DMS79 (cell line): ENCODE measurements at places on chromosomes 2 and 18.

GRCh38 chr2:152706477-152707021 lies 10.7 kb downstream of the PRPF40A start:
- no peak for DNase-seq

DNA sequence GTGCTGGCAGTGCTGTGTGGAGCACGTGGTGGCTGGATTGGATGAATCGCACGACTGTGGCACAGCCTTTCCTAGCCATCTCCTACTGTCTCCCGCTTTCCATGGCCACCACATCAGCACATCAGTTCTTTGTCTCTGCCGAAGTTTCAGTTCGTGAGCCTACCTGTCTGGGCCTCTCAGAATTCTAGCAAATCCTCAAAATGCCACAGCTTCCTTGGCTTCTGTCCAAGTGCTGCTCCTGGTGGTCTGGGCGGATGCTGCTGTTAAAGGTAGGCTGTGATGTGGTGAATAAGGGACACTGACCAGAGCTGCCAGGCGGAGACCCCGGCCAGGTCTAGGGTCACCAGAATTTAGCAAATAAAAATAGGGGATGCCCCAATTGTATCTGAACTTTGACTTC lies 237.4 kb downstream of the LPIN1 start:
- no peak for DNase-seq

DNA sequence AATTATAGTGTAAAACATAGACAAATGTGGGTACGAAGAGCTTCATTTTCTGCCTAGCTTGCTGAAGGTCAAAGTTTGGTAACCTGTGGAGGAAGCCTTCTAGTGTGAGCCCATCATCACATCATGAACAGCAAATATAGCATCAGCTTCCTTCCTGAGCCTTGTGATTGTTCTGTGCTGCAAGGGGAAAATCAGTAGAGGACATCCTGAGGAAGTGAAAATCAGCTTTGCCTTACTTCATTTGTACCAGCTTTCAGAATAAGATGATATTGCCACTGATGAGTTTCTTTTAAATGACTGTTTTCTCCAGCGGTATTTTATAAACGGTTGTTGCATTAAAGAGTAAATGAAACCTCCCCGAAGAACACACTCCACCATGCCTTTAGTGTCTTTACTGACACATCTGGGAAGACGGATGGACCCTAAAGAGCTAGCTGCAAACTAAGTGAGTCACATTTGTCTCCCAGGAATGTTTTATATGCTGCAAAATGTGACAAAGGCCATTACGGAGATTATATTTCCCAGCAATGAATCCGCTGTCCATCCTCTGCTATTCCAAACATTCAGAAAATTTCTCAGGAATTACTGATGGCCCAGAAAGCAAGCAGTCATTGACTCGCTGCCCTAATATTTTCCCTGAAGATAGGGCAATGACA lies 1272.8 kb downstream of the SUCLG1 start:
- DNase-seq, result no peak

GRCh38 chr2:194087089-194087958 lies 1569.7 kb upstream of the SLC39A10 start:
- DNase-seq, result no peak

GRCh38 chr2:69911985-69912563 lies 2.8 kb upstream of the MXD1 start:
- DNase-seq, result peak; percentile 17

DNA sequence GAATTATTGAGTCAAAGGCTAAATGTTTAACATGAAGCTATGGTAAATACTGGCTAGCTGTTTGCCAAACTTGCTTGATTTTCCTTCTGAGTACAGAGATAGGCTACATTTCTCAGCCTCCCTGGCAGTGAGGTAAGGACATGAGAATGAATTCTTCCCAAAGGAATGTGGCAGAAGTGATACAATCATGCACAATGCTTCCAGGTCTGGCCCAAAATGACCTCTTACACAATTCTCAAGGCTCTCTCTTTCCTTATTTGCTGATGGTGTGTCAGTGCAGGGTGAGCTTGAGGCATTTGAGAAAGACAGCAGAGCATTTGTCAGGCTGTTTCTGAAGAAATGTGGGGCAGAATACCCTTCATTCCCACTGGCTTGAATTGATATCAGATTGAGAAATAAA lies 95.6 kb upstream of the NABP1 start:
- no peak for DNase-seq

DNA sequence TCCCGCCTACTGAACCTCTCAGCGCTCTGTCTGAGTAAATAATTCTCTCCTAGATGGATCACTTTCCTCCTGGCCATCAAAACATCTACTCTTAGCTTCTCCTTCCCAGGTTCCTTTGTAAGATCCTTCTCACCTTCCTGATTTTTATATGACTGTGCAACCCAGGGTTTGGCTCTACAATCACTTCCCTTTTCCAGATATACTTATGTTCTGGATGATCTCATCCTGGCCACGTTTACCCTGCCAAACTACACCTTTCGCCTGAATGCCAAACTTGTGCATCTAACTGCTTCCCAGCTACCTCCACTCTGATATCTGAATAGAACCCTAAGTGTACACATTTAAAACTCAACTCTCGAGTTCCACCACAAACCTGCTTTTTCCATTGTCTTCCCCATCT lies 290.5 kb upstream of the REV1 start:
- DNase-seq, result no peak

GRCh38 chr2:53510401-53510800 lies 257.2 kb upstream of the CHAC2 start:
- DNase-seq, result peak; percentile 39

- no peak for DNase-seq
Observed at GRCh38 chr2:235570966-235571692, 77.3 kb downstream of the AGAP1 start.

GRCh38 chr18:35662293-35663062 lies 80.9 kb downstream of the GALNT1 start:
- no peak for DNase-seq

DNA sequence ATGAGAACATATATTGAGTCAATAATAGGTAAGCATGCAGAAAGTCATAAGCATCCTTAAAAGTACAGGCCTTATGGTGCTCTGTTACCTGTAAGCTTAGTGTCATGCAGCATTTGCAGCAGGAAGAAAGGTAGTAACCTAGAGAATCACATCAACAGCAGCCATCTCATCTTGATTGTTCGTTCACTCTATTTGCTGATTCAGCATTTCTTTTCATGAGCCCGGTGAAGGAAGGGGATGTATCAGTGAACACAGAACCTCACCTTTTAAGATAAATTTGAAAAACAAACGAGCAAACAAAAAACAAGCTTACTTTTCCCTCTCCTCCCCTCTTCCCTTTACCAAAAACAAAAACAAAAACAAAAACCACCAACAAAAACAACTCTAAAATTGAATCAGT lies 89.9 kb downstream of the MIB1 start:
- DNase-seq, result no peak

GRCh38 chr2:241892299-241893137 lies 23.0 kb downstream of the RTP5 start:
- DNase-seq, result peak; percentile 29

DNA sequence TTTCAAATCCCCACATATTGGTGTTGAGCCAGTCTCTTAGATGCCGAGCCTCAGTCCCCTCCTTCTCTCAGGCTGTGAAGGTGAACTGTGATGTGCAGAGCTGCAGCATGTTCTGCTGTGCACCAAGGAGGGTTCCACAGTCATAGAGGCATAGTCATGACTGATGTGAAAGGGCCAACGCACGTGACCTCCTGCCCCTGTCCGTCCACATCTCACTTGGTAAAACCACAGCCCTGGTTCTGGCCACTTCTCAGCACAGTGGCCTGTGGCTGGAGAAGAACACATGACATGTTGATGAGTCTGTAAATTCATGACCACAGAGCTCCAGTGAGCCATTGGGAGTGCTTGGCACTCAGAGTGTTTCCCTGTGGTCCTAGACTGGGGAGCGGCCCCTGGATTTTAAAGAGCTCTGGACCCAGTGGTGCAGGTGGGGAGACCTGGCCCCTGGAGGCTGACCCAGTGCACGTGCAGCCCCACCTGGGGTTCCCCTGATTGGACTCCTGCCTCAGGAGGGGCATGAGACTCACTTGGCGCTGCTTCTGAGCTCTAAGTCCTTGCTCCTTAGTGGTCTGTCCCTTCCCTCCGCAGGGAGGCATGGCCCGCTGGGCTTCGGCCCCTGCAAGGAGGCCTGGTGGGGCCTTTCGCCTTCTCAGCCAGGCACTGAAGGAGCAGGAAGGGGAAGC lies 25.3 kb downstream of the INPP4A start:
- no peak for DNase-seq

DNA sequence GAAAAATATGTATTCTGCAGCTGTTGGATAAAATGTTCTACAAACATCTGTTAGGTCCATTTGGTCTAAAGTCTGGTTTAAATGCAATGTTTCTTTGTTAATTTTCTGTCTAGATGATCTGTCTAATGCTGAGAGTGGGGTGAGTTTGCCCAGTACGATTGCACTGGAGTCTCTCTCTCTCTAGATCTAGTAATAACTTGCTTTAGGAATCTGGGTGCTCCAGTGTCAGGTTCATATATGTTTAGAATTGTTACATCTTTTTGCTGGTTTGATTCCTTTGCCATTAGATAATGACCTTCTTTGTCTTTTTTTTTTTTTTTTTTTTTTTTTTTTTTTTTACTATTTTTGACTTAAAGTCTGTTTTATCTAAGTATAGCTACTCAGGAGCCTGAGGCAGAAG lies 10.4 kb downstream of the GCC2 start:
- no peak for DNase-seq

DNA sequence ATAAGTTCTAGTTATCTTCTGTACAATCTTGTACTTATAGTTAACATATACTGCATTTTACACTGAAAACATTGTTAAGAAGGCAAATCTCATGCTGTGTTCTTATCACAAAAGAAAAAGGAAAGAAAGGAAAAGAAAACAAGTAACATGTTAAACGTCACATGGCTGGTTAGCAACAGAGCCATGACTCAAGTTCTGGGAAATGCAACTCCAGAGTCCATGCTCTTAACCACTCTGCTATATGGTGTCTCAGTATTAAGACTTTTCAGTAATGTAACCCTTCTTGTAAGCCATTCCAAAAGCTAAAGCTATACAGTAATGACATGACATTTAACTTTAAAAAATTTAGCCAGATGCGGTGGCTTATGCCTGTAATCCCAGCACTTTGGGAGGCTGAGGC lies 181.4 kb downstream of the BARD1 start:
- no peak for DNase-seq

- no peak for DNase-seq
Observed at GRCh38 chr2:236939271-236939670, 146.4 kb upstream of the COPS8 start.

GRCh38 chr18:49072524-49072934 lies 121.8 kb upstream of the SMAD7 start:
- no peak for DNase-seq

DNA sequence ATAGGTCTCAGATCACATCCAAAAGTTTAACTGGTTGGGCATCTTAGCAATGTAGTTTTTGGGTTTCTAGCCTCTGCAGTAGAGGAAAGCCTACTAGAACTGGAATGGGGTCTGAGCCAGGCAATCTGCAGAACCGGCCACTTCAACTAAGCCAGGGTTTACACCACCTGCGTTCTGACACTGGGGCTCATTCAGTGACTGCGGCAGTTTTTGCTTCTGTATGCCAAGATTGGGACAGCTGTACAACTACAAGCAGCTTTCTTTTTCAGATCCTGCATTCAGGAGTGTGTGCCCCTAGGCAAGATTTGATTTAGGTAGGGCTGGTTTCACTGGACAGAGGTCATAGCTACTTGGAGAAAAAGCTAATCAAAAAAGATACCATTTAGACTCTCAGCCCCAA lies 43.7 kb upstream of the IGFBP5 start:
- no peak for DNase-seq

- DNase-seq, result no peak
Observed at GRCh38 chr2:64492272-64492671, 31.9 kb upstream of the AFTPH start.

DNA sequence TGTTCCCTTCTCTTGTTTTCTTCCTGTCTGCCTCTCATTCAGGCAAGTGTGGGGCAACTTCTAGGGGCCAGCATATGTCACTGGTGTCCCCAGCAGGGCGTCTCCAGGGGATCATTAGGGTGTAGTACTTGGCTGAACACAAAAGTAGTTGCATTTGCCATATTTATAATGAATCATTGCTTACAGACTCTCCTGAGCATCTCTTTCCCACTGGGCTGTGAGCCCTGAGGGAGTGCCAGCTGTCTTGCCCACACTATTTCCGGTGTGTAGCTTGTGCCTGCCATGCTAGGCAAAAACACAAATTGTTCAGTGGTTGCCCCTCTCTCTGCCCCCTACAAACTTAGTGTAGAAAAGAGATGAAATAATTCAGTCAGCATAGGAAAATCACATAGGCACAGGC lies 40.8 kb upstream of the SCLY start:
- DNase-seq, result no peak

- no peak for DNase-seq
Observed at GRCh38 chr18:48821251-48821590, 129.5 kb downstream of the SMAD7 start.
